ENCODE measurements at places on chromosomes 12 and 14.

DNA sequence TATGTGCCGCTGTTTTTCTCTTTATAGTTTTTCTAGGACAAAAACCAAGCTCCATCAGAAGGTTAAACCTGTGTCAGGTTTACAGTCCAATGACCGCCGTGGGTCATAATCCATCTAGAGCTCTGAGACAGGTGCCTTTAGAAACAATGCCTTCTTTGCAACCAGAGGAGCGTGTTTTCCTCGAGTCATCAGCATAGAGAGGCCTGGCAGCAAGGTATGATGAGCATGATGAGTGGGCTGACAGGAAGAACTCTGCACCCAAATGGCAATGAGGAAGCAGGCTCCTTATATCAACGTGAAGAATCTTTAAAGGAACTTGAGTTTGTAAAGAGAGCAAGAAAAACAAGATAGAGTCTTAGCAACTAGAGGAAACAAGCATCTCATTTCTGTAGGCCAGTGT lies 60.5 kb upstream of the NUDT4 start:
- no peak for DNase-seq

DNA sequence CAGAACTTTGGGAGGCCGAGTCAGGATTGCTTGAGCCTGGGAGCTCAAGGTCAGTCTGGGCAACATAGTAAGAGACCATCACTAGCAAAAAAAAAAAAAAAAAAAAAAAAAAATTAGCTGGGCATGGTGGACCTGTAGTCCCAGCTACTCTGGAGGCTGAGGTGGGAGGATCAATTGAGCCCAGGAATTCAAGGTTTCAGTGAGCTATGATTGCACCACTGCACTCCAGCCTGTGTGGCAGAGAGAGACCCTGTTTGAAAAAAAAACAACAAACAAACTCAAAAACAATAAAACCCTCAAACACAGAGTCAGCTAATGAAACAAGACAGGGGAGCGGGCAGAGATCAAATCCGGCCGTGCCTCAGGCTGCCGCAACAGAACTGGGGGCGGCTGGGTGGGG lies 41.7 kb upstream of the DLK1 start:
- no peak for DNase-seq

GRCh38 chr12:65084579-65084978 lies 36.5 kb downstream of the WIF1 start:
- DNase-seq, result no peak

DNA sequence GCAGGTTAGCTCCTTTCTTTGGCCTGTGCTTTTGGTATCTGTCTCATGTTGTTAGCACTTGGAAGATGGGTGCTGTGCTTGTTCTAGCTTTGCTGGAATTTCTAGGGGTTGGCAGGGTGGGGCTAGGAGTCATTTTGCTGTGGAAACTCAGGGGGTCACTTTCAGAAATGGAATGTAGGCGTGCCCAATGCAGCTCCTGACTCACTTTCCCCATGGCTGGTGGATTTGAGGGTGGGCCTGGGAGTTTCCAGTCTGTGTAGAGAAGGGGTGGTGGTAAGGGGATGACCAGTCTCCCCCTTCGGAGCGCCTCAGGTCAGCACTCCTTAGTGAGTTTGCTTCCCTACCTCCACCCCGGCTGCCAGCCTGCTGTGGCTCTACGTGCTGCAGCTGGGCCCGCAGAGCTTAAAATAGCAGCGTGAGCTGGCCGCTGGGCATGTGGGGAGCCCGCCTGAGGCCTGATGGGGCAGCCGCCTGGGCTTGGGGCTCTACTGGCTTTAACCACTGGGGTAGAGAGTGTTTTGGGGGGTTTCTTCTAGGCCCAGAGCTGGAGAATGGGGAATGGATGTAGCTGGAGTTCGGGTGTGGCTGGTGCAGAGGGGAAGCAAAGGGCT lies 108.2 kb downstream of the TSPAN9 start:
- no peak for DNase-seq

DNA sequence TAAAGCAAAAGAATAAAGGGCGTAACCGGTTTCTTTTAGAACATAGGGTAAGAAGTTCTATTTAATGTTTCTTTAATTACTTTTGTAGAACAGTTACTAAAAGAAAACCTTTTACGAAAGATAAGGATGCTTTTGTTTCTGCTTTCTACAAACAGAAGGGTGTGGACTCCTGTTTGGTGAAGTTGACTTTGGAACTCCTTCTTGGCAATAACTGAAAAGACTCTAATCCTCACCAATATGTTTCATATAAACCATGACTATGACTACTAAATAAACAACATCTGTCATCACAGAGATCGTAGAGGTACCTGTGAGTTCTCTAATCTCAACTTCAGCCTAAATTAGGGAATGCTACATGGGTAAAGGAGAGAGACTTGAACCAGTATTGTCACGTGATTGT lies 210.8 kb upstream of the FLRT2 start:
- DNase-seq, result no peak

Data from HCT116 (cell line).